ENCODE measurements at places on chromosomes 7 and 10. TPM values are rescaled to one million over a fixed set of nuclear protein-coding genes. Genes with fewer than 3 reads are reported as not detected.

DNA sequence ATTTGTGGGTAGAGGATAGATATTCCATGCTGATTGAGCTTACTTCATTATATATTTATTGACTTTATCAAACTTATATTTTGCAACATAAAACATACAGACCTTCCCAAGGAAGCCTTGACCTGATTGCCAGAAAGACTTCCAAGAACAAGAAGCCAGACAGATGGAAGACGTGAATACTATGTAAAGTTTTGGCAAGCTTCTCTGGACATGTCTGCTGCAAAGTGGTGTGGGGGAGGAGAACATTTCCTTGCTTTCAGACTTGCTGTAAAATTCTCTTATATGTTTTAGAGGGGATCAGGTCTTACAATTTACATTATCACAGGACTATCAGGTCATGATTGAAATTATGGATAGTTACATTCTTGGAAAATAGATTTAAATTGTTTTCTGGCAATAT lies 23.4 kb downstream of the GPR158 start:
- no peak for DNase-seq

- DNase-seq, result no peak
Measured at GRCh38 chr7:159000859-159001435, 143.7 kb downstream of the VIPR2 start.

- no peak for DNase-seq
Measured at GRCh38 chr7:138435231-138435919, 24.7 kb upstream of the TRIM24 start.

GRCh38 chr7:32259931-32260596 lies 189.9 kb upstream of the PDE1C start:
- DNase-seq, result no peak

PTPN20 gene
- total RNA-seq, result not detected

HTRA1 gene
- 15.5 TPM for total RNA-seq

PLCE1 gene
- 38.2 TPM for total RNA-seq
